Stimulated activated CD4-positive, alpha-beta T cell treated with anti-CD3 and anti-CD28 coated beads, Interleukin-12 subunit alpha, Interleukin-12 subunit beta, amount 100 ng/mL, for 48 hours (primary cell): ENCODE measurements at places on chromosomes 5 and 9.

DNA sequence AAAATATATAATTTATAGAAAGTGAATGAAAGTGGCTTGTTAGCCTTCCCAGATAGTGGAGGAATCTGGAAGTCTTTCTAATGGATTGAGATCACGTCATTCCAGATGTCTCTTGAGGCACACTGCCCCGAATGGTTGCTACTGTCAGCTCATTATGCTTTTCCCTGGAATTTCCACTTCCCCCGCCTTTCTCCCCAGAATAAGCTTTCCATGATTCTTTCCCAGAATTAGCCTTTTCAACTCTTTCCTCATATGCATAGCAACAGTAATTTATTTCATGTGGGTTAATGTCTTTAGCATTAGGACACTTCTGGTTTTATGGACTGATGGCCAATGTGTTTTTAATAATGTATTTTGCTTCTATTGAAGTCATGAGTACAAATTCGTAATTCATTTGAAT lies 81.5 kb downstream of the PALM2AKAP2 start:
- no peak for DNase-seq

DNA sequence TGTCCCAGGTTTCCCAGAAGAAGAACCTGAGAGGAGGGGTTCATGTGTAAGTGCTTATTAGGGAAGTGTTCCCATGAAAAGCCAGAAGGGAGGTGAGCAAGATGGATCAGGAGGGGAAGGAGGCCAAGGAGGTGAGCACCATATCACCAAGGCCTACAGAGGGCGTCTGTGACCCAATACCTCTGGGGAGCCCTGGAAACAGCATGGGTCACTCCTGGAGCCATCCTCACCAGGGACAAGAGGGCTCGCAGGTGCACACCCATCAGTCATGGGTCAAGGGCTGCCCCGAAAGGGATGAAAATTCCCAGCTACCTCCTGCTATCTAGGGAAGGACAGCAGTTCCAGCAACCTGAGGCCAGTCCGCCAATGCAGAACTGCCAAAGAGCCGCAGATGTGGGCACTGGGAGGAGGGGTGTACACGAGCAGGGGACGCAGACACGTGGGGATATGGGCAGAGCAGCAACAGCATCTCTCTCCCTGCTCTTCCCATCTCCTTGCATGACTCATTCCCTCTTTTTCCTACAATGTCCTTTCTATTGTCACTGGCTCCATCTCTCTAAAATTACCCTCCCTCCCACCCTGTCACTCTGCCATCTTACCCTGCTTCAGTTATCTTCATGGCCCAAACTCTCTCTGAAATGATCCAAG lies 167.6 kb upstream of the FSTL4 start:
- no peak for DNase-seq

DNA sequence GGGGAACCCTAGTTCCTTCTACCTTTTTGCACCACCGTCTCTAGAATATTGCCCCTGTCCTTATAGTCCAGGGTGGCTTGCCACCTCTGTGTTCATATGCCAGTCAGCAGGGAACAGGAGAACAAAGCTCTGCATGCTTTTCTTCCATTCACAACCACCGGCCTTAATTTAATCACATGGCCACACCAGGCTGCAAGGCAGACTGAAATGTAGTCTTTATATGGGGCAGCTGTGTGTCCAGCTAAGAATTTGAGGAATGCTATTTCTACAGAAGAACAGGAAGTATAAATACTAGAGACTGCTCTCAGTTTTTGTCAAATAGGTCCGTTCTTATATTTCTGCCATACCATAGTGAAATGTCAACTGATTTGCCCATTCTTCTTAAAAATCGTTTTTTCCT lies 5.8 kb downstream of the C5orf22 start:
- DNase-seq: no peak

DNA sequence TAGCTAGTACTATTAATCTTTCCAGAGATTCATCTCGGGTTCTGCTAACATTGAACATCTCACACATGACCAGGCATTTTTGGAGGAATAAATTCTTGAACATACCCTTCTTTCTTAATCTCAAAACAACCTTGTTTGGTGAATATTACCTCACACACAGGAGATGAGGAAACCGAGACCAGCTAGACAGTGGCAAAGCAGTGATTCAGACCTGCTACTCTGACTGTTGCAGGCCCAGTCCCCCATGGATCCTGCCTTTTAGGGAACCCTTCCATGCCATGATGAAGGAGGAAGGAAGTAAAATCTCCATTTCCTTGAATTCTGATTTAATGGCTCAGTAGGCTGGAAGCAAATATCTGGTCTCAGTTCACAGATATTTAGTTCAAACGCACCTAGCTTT lies 2.6 kb downstream of the PCSK5 start:
- no peak for DNase-seq

GRCh38 chr9:19682397-19682796 lies 106.4 kb downstream of the SLC24A2 start:
- DNase-seq: no peak

DNA sequence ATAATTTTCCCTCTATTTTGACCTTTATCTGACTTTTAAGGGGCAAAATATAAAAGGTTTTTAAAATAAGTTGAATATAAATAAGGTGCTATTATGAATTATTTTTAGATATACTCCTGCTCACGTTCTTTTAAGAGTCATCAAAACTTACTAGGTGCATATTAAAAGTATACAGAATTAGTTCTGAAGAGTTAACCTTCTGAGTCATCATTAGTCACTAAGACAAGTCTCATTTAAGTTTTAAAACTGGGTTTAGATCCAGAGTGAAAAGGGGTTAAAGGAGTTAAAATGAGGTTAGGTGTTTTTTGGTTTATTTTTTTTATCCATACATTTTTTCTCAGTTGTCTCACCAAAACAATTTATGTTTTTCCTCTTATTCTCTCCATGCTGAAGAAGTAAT lies 41.7 kb downstream of the SMIM15 start:
- DNase-seq: no peak

DNA sequence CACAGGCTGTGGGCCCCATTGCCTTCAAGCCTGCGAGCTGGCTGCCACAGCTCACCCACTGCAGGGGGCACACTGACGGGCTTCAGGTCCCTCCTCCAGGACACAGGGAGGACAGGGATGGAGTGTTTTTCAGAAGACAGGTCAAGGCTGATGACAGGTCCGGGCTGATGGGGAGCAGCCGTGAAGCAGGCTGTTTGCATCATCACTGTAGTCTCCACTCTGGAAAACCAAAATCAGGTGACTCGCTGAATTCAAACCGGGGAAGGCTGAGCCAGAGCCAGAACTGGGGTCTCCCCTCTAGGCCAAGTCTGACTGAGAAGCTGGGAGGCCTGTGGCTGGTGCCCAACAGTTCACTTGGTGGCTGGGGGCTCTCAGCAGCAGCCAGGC lies 48.5 kb downstream of the OLFM1 start:
- no peak for DNase-seq

- DNase-seq: no peak
These were observed 58.6 kb downstream of the THBS4 start for GRCh38 chr5:80093796-80094195.

DNA sequence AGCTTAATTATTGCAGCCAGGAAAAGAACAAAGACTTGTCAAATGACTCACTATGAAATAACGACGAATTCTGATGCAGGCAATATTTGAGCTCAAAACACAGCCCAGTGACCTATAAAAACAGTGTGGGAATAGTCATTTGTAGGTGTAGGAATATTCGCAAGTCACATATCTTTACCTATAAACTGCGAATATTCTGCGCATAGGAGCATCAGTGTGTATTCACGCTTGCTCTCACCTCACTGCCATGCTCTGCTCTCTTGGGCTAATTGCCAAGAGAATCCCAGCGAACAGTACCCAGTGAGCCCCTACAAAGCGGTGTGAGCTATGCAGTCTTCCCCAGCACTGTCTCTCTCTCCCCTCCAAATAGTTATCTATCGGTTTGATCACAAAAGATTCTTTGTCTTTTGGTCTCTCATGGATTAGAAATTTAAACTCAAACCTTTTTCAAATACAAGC lies 74.2 kb downstream of the ST8SIA4 start:
- DNase-seq: no peak

DNA sequence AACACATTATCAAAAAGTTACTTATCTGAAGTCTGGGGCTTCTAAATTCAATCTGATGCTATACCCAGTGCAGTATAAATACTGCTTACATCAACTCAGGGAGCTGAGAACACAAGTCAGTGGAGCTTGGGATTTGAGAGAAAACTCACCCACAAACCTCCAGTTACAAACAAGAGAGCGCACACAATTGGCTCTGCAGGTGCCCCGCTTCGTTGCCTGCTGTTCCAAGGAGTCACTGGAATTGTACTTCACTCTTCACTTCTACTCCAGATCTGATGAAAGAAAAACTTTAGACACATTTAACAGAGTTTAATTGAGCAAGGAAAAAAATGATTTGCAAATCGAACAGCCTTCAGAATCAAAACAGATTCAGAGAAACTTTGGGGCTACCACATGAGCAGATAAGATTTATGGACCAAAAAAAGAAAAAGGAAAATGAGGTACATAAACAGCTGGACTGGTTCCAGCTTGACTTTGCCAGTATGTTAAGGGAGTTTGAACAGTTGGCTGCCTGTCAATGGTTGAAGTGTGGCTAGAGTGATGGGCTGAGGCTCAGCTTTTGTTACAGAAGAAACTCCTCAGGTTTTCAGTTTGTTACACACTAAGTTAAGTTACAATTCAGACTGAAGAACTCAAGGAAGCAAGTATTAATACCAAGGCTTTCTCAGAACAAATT lies 156.6 kb downstream of the AOPEP start:
- no peak for DNase-seq

GRCh38 chr5:180668835-180669596 lies 19.6 kb upstream of the FLT4 start:
- no peak for DNase-seq

DNA sequence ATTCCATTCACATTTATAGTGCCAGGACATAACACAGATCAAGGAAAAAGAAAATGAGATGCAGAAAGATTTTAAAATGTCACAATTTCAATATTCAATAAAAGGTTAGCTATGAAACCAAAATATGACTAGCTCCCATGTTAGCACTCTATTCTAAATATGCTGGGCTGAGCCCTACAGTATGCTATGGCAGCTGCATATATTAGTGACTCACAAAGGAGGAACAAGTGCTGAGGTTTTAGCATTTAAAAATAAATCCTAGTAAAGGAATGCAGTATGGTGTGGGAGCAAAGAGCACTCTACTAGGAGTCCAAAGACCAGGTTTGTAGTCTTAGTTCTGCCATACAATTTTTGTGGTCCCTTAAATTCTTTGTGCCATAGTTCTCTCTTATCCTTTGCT lies 118.4 kb downstream of the OXCT1 start:
- DNase-seq: no peak

DNA sequence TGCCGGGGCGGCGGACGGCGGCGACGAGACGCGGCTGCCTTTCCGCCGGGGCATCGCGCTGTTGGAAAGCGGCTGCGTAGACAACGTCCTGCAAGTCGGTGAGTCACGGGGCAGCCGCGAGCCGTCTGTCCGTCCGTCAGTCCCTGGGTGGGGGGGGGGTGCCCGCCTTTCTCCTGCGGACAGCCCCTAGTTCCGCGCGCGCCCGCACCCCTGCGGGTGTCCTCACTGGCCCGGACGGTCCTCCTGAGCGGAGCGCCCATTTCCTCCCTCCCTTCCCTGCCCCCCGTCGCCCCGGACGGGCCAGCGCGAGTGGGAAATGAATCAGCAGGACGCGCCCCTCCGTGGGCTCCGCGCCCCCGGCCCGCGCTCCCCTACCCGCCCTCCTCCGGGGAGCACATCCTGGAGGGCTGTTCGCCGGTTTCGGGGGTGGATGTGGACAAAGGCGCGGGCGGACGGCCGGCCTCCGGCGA lies 828 bp downstream of the ZSWIM6 start:
- DNase-seq: no peak

GRCh38 chr5:146368137-146368536 lies 29.5 kb downstream of the POU4F3 start:
- DNase-seq: no peak

- DNase-seq: no peak
These were observed 83.1 kb upstream of the SPOCK1 start for GRCh38 chr5:137582218-137582617.

- peak; percentile 26 for DNase-seq
These were observed 174.8 kb downstream of the SLF1 start for GRCh38 chr5:94793113-94793815.

DNA sequence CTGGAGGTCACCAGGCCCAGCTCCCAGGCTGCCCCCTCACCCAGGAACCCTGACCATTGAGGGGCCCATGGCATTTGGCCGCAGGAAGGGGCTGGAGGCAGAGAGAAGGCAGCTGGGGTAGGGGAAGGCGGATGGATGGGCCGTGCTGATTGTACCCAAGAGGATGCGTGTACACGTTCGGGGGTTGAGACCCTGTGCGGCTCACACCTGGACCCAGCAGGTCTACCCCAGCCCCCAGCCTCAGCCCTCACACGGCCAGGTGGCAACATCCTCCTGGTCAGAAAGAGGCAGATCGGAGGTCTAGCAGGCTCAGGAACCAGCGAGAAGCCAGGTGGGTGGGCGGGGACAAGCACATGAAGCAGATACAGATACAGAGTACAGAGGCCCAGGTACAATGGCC lies 33.7 kb downstream of the NACC2 start:
- DNase-seq: no peak

DNA sequence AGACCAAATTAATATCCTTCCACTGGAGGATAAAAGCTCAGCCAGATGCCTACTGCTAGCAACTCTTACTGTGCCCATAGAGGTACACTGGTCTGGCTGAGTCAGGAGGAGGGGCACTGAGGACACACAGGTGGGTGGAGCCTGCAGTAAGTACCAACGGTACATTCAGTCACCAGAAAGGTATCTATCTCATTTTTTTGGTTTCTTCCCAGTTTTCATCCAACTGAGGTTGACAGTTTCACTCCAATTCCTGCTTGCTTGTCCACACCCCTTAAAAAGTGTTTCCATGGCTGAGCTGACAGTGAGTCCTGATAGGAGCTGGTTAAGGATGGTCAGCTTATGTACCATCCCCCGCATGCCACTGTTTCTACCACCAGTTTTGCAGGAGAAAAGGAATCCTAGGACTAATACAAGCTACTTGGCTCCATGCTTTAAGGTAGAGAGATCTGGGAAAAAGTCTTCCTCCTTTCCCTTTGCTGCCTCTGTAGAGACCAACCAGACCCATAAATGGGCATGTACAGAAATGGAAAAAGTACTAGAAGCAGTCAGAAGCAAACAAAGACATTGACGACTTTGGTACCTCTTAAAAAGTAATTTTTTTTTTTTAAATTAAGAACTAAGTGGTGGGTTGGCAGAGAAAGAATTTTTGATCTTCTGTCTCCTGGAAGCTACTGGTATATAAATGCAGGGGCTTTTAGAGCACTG lies 3.2 kb downstream of the ELL2 start:
- no peak for DNase-seq

DNA sequence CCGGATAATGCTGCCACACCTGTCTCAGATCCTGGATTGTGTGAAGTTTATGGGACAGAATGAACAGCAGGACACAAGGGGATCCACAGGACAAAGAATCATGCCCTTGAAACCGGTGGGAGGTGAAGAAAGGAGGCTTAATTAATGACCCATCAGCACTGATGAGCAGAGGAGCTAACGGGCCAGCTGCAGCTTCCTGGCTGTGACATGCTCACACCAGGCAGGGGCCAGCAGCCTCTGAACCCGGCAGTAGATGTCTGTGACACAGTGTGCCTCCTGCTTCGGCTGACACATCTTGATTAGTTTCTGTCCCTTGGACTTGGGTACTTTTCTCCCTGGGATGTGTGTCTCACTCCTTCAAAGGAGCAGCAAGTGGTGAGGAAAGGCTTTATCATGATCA lies 328.8 kb upstream of the BRINP1 start:
- DNase-seq: no peak

GRCh38 chr9:114559830-114560513 lies 27.6 kb upstream of the ATP6V1G1 start:
- DNase-seq: no peak
